Fibroblast of villous mesenchyme (primary cell): ENCODE measurements at places on chromosomes 12 and 14. TPM values are rescaled to one million over a fixed set of nuclear protein-coding genes. Genes with fewer than 3 reads are reported as not detected.

GRCh38 chr12:2212971-2213869, 160.4 kb downstream of the CACNA1C start:
- DNase-seq, result peak; percentile 64

APOF gene
- total RNA-seq, result not detected in 2 replicates

DNA sequence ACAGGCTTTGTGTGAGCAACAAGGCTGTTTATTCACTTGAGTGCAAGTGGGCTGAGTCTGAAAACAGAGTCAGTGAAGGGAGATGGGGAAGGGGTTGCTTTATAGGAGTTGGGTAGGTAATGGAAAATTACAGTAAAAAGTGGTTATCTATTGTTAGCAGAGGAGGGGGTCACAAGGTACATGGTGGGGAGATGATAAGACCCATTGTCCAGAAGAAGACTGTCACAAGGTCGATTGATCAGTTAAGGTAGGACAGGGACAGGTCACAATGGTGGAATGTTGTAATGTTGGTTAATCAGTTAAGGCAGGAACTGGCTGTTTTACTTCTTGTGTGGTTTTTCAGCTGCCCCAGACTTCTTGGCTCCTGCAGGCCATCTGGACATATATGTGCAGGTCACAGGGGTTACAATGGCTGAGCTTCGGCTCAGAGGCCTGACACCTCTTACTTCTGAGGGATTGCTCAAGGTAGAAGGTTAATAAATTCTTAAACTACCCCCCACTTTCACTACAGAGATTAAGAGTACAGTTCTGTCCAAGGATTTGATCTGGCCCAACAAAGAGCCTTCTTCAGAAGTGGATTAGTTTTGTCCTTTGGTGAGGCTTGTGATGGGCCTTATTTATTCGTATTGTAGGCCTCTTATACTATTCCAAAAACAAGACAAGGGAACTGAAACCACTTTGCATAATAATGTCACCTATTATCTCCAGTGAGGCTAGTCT, 13.8 kb upstream of the DHRS4 start:
- DNase-seq, result no peak

FRMD6 gene
- 475 and 524 TPM in 2 replicates for total RNA-seq

SAMD15 gene
- total RNA-seq, result 1.3 and 1.6 TPM in 2 replicates

FAM90A1 gene
- under 0.01 TPM in 1 of 2 replicates, not detected in the other for total RNA-seq
